HCT116 (cell line): ENCODE measurements at places on chromosomes 2 and 18.

GRCh38 chr2:109284826-109285225, 155.8 kb downstream of the SH3RF3 start:
- no peak for DNase-seq

GRCh38 chr2:52269696-52270485, 1238.0 kb upstream of the NRXN1 start:
- DNase-seq = no peak

DNA sequence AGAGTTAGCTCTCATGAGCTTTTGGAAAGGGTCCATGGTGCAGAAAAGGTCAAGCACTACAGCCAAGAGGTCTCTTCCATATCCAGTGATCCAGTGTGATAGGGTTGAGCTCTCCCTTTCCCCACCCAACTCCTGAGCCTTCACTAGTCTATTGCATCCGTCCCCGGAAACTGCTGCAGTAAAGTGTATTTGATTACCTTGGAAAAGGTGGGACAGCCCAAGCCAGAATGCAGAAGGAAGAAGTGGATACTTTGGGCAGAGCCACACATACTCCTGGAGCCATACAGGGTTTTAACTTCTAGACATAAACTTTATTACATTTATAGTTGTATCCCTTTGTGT, 3.6 kb downstream of the PNKD start:
- DNase-seq = no peak

- DNase-seq = no peak
Observed at GRCh38 chr2:174174741-174175140, 73.6 kb downstream of the OLA1 start.

DNA sequence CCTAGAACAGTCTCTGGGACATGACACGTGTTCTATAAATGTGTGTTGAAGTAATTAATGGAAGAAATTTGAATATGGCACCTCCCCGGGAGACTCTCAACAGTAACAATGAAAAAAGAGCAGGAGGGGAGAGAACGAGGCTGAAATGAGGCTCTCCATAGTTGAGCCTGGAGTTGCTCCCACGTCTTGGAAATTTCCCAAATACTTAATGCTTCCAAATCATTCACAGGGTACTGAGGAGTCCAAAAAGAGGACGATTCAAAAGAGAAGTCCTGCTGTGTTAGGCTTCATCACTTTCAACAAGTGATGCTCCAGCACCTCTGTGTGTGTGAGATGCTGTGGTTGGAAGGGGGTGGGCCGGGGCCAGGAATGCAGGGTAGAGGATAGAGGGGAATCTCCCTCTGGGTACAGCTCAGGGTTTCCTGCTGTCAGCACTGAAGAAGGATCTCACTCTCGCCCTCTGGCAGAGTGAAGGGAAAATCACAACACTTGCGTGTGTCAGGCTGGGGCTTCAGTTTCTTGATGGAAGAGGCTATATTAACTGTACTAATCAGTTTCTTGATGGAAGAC, 18.1 kb upstream of the ZNF407 start:
- no peak for DNase-seq

GRCh38 chr2:162241571-162241970, 1.7 kb downstream of the FAP start:
- no peak for DNase-seq

GRCh38 chr2:207231106-207231865, 65.5 kb upstream of the KLF7 start:
- DNase-seq = no peak

- no peak for DNase-seq
Observed at GRCh38 chr18:22411446-22411845, 6.3 kb downstream of the CTAGE1 start.

GRCh38 chr2:65919550-65920188, 487.3 kb upstream of the SPRED2 start:
- DNase-seq = no peak

DNA sequence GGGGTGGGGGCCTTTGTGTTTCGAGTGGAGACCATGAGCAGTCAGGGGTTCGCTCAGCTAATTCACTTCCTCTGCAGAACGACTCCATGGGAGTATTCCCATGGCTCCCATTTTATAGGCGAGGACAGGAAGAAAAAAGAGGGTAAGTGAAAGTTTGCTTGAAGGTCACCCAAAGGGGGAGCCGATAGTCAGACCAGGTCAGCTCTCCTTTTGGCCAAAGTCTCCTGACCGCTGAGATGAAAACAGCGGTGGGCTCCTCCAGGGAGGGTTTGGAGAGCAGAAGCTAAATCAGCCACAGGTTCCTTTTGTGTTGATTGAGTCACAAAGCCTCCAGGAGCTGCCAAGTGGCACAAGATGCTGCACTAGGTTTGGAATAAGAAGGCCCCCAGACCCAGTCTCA, 34.1 kb upstream of the CTAGE1 start:
- no peak for DNase-seq

DNA sequence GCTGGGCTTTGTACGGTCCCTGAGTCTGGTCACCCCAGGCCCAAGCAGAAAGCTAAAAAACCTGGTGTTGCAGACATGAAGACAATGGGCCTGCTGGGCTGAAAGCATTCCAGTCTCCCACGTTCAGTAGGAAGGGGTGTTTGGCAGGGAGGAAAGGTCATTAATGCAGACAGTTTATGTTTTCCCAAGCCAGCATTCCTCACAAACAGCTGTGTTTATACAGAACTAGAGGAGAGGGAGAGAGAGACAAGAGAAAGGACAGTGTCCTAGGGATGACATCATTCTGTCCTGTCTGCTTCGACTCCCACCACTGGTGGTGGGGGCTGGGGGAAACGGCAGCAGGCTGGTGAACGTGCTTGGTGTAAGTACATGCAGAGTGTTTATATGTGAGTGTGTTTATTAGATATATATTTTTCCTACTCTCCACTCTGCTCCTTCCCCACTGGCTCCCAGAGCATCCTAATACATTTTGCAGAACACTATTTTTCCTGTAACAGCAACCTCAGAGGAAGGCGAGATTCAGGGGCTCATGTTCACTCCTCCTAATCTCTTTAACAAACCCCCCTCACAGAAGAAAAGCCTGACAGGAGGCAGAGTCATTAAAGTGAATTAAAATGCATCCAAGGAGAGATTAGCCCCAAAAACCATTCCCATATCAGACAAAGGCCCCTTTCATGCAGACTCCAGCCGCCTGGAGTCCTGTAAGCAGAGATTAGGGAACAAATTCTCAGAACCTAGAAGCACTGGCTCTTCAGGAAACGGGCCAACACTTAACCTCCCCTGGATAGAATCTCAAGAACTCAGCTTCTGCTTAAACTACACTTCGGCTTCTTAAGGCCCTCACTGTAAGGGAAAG, 380.4 kb downstream of the TNS1 start:
- DNase-seq = no peak

DNA sequence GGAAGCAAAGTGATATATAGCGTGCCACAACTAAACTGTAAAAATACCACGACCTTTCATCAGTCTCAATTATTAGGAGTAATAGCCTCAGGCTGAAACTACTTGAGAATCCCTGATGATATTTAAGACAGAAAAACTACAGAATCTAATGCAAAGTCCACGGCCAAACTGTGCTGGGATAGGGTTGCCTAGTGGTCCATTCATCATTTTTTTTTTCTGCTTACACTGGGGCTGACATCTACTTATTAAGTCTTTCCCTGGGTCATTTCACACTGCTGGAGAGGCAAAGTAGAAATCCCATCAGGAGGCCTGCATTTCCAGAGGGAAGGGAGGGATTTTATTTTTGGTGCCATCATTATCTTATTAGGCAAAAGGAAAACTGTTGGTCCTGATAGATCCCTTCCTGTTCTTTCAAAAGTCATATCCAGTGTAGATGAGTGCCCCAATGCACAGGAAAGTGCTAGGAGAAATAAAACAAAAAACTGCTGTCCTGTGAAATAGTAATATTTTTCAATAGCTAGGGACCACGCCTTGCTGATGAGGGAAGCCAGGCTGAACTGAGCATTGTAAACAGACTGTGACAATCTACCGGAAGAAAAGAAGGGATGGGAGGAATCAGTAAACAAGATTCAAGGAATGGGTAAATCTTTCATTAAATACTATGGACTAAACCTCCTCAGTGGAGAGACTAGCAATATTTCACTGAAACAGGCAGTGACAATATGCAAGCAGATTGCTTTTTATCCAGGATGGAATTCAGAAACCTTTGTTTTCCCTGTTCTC, 644.3 kb downstream of the IRS1 start:
- no peak for DNase-seq

DNA sequence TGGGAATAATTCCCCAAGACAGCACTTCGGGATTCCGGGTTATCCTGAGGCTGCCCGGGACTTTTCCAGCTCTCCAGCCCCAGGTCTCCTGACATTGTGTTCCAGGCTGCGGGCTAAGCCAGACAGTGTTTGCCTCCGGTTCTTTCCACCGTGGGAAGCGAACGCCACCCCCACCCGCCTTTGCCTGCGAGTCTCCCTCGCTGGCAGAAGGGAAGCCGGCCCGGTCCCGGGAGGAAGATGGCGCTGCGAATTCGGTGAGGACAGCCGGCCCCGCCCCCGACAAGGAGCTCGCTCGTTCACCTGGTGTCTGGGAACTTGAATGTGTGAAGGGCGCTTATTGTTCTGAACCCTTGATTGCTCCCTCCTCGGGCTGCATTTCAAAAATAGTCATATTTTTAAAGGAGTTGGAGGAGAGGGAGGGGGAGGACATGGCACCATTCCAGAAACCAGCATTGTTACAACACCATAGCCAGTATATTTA, 2.9 kb downstream of the LRATD1 start:
- DNase-seq = no peak

DNA sequence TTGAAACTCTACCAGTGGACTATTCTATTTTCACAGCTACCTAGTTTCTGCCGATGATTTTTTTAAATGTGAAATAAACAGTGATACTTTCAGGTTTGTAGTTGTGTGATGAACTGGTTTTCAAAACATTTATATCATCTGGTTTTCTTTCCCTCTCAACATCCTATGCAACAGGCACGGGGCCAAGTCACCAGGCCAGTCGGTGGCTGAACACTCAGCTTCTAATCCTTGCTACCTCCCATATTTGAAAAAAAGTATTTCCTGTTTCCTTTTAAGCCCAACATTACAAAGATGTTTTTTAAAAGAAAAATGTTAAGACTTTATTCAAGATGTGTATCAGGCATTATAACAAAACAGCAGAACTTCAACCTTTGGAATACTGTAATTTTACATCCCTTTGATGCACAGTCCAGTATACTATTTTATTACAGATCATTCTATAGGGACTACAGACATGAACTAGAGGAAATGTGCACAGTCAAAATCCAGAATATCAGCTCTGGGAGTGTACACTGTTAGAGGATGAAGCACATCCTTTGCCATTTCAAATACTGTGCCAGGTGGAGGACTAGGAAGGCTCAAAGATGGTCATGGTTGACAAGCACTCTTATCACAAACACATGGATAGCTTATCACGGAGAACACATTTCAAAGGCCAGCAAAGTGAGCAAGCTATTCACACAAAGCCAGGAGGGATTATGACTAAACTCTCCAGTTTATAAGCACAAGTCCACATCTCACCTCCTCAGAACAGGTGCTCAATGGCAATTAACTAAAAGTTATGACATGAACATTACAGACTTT, 14.6 kb downstream of the MRPL35 start:
- no peak for DNase-seq

DNA sequence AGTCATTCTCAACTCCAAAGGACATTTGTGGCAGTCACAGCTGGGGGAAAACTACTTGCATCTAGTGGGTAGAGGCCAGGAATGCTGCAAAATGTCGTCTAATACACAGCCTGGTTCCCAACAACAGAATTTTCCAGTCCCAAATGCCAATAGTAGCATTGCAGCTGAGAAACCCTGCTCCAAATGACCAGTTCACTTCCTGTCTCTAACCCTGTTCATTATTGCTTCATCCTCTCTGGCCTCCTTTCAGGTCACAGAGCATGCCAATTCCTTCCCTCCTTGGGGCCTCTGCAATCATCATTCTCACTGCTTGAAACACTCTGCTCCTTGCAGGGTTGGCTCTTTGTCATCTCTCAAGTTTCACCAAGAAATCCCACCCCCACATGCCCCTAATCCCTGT, 139.1 kb downstream of the IRS1 start:
- no peak for DNase-seq

GRCh38 chr2:217160103-217160743, 300.4 kb upstream of the TNP1 start:
- DNase-seq = no peak

GRCh38 chr2:189231719-189232323, 52.3 kb upstream of the COL5A2 start:
- DNase-seq = no peak
